ENCODE measurements at places on chromosomes 2 and 18. TPM values are rescaled to one million over a fixed set of nuclear protein-coding genes. Genes with fewer than 3 reads are reported as not detected.

NTSR2 gene
- not detected for total RNA-seq

LINC00305 gene
- not detected for total RNA-seq

CYP27C1 gene
- total RNA-seq = not detected

CD8A gene
- not detected for total RNA-seq

SPTBN1 gene
- 187 TPM for total RNA-seq

PLB1 gene
- 2.2 TPM for total RNA-seq

RALBP1 gene
- total RNA-seq = 24.1 TPM

MRO gene
- total RNA-seq = not detected

TMEM200C gene
- not detected for total RNA-seq

SH3RF3 gene
- total RNA-seq = 0.27 TPM

IL36A gene
- total RNA-seq = not detected

ABCA12 gene
- total RNA-seq = not detected

AGXT gene
- total RNA-seq = not detected

CTNNA2 gene
- total RNA-seq = not detected

DNA sequence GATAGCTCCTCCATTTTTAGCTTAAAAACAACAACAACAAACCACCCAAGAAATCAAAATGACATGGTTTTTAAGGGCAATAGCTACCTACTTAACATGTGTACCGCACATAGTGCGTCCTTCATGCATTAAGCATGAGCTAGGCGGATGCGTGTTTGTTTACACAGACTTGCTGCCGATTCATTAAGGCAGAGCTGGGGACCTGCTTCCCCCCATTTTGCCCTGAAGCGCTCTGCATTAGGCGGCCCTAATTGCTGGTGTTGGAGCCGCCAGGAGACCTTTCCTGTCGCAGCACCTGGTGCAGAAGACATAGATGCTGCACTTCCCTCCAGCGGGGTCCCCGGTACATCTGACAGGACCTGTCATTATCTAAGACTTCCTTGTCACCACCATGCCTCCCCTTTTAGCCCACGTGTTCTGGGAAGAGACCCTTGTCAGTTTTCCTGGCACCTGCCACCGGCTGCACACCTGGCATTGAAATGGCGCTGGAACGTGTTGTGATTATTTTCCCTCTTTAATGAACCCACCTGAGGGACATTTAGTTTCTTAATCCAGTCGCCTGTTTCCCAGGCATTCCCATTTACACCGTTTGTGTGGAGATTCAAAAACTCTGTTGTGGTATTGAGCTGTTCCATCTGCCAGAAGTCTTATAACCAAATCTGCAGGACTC, 261.1 kb upstream of the RAB12 start:
- H3K4me1 ChIP-seq = no peaks in the 10 kb centered on the region
- DNase-seq = no peak
- H3K27ac ChIP-seq = no peak overlapping the region

GRCh38 chr18:62781893-62782292, 66.6 kb downstream of the PHLPP1 start:
- H3K4me1 ChIP-seq = peaks cover 31% of the 10 kb centered on the region
- no peak for DNase-seq
- H3K27ac ChIP-seq = no peak overlapping the region
- H3K4me3 ChIP-seq = no peak overlapping the region
- H3K27me3 ChIP-seq = peaks cover 12% of the 10 kb centered on the region
- H3K36me3 ChIP-seq = no peaks in the 10 kb centered on the region

- DNase-seq = no peak
- H3K27ac ChIP-seq = no peak overlapping the region
- H3K4me1 ChIP-seq = peaks cover 5% of the 10 kb centered on the region
- peaks cover 41% of the 10 kb centered on the region for H3K27me3 ChIP-seq
- H3K36me3 ChIP-seq = peaks cover 7% of the 10 kb centered on the region
- no peak overlapping the region for H3K4me3 ChIP-seq
Measured at GRCh38 chr2:100733391-100734187, 86.3 kb upstream of the NPAS2 start.

DNA sequence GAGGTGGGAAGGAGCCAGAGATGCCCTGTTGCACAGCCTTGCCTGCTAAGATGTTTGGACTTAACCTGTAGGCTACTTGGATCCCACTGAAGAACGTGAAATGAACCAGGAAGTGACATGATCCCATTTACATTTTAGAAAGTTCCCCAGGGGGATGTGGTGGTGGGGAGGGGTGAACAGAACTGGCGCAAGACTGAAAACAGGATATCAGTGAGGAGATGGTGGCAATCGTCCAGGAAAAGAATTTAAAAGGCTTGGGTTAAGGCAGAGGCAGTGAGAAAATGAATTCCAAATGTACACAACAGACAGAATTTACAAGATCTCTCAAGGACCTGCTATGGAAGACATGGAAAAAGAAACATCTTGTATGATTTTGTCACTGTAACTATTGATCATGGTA, 42.3 kb downstream of the SULT1C2 start:
- H3K4me1 ChIP-seq = no peaks in the 10 kb centered on the region
- no peak overlapping the region for H3K4me3 ChIP-seq
- no peaks in the 10 kb centered on the region for H3K36me3 ChIP-seq
- H3K27me3 ChIP-seq = peaks cover 23% of the 10 kb centered on the region
- no peak for DNase-seq
- H3K27ac ChIP-seq = no peak overlapping the region

DNA sequence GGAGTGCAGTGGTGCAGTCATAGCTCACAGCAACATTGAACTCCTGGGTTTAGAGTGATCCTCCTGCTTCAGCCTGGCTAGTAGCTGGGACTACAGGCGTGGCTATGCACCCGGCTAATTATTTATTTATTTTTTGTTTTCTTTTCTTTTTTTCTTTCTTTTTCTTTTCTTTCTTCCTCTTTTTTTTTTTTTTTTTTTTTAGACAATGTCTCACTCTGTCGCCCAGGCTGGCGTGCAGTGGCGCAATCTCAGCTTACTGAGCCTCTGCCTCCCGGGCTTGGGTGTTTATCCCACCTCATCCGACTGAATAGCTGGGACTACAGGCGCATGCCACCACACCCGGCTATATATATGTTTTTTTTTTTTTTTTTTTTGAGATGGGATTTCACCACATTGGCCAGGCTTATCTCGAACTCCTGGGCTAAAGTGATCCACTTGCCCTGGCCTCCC, 1.4 kb upstream of the ANXA4 start:
- DNase-seq = no peak
- H3K36me3 ChIP-seq = peaks cover 3% of the 10 kb centered on the region
- H3K27ac ChIP-seq = no peak overlapping the region
- no peaks in the 10 kb centered on the region for H3K27me3 ChIP-seq
- peaks cover 18% of the 10 kb centered on the region for H3K4me1 ChIP-seq

DNA sequence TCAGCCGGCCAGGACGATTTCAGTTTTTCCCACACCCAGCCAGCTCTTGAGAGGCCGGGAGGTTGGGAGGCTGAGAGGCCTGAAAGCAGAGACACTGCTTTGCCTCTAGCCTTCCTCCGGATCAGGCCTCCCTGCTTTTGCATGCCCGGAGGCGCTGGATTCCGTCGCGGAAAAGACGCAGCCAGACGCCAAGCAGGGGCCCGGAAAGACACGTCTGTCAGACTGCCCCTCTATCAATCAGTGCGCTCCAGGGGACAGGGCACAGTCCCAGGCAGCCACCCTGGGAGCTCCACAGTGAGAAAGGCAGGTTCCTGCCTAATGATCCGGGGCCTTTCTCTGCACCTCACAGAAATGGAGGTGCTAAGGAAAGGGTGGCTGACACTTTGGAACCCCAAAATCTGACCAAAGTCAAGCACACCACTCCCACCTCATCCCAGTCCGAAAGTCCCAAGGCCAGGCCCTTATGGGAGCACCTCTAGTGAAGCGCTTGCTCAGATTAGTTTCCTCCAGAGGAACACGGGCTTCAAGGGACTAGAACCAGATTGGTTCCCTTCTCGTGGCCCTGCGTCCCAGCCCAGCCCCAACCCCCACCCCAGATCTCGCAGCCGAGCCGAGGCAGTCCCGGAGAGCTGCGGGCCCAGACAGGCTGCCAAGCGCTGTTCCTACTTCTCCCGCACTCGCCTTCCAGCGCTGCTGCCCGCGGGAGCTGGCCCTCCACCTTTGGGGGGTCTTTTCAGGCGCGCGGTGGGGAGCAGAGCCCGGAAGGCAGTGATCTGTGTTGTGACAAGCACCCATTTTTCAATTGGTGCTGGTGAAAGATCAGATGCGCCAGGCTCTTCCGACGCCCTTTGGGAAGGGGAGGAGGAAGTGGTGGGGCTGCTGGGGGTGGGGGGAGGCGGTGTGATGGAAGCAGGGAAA, 5.0 kb downstream of the DLX1 start:
- H3K4me1 ChIP-seq = peaks cover 29% of the 10 kb centered on the region

- no peak overlapping the region for H3K4me3 ChIP-seq
- H3K36me3 ChIP-seq = peaks cover 4% of the 10 kb centered on the region
- peak overlapping the region; percentile 56 for H3K27ac ChIP-seq
- peaks cover 26% of the 10 kb centered on the region for H3K4me1 ChIP-seq
Measured at GRCh38 chr2:70988151-70988550, 6.5 kb downstream of the TEX261 start.

DNA sequence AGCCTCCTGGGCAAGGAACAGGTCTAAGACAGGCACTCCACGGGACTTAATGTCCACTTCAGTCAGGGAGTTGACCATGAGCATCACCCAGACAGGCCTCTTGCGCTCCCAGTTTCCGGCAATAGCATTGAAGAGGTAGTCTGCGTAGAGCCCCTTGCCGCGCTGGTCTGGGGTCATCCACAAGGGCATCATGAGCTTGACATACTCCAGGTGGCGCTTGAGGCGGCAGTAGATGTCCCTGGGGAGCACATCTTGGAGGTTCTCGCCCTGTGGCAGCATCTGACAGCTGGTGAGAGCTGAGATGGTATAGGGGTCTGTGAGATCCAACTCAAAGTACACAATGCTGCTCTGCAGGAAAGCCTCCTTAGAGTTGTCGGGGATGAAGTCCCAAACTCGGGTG, 10.6 kb downstream of the TRABD2A start:
- peak overlapping the region; percentile 87 for H3K27ac ChIP-seq
- no peak for DNase-seq
- H3K27me3 ChIP-seq = no peaks in the 10 kb centered on the region
- peak overlapping the region; percentile 31 for H3K4me3 ChIP-seq
- peaks cover 19% of the 10 kb centered on the region for H3K36me3 ChIP-seq

DNA sequence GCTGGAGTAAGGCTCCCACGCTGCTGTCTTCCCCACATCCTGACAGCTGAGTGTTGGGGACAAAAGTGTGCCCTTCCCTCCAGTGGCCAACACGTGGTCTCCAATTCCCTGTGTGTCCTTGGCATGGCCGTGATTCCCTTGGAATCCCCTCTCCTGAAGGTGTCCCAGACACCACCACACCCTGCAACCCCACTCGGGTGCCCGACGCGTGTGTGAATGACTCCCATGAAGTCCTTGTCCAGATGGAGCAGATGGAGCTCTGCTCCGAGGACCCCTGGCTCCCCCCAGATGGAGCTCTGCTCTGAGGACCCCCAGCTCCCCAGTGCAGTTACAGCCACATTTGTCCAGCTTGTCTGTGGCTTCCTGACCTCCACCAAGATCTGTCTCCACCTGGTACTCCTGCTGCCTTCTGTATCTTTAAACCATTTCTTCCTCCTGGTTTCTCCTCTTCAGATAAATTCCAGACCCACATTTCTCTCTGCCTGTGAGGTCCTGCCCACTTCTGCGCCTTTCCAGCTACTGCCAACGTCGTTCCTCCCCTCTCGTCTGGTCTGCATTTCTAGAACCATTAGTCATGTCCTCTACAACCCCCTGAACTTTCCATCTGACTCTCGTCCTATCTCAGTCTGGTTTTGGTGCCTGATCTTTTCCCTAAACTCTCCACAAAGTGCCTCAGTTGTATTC, 86.8 kb upstream of the PXDN start:
- H3K27me3 ChIP-seq = peaks cover 58% of the 10 kb centered on the region
- no peak overlapping the region for H3K4me3 ChIP-seq
- H3K4me1 ChIP-seq = peaks cover 2% of the 10 kb centered on the region

DNA sequence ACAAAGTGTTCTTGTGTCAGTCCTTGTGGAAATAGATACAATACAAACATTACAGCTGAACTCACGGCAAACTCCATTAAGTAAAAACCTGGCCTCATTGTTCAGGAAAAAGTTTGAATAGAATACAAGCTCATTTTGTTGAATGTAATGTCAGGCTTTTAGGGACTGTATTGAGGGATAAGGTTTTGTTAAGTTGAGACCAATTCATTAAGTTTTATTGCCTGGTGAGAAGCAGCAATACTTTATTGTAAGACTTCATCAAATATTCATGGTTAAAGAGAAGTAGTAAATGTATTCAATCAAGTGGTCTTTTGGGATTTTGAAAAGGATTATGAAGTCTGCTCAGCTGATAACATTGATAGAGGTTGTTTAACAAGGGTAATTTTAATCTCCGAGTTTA, 35.4 kb upstream of the METAP1D start:
- no peak overlapping the region for H3K4me3 ChIP-seq
- H3K4me1 ChIP-seq = peaks cover 10% of the 10 kb centered on the region
- DNase-seq = no peak

DNA sequence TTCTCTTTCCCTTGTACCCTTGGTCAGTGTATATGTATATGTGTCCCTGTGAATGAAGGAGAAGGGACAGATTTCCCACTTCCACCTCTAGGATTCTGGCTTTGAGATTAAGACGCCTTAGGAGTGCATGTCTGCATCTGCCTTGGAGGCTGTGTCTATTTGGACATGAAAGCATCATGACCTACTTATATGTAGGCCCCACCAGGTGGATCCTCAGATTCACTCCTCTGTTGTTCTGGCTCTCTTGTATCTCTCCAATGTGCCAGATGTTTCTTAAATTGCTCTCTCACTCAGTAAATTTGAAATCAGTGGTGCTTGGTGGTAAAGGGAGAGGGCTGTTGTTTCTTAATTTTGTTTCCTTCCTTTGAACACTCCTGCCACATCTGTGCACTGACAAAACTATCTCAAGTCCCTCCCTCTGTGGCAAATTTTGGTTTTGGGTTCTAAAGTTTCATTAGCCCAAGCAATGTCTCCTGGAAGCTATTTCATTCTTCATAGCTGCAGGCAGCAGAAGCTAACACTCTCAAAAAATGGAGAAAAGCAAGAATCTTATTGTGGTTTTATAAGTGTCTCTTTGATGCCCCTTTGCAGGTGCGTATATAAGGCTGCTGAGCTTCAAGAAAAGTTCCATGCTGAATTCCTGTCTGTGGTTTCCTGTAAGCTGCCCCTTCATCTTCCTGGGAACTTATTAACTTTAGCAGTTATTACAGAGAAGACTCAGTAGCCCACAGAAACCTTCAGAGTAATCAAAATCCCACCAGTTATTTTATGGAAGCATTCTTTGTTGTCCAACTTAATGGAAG, 179.7 kb upstream of the SETBP1 start:
- H3K36me3 ChIP-seq = no peaks in the 10 kb centered on the region
- H3K4me3 ChIP-seq = no peak overlapping the region

- no peak for DNase-seq
- peaks cover 2% of the 10 kb centered on the region for H3K36me3 ChIP-seq
- no peak overlapping the region for H3K4me3 ChIP-seq
- no peak overlapping the region for H3K27ac ChIP-seq
Measured at GRCh38 chr2:178225006-178225805, 30.9 kb downstream of the OSBPL6 start.

- H3K36me3 ChIP-seq = no peaks in the 10 kb centered on the region
- no peak for DNase-seq
Measured at GRCh38 chr2:109675666-109676345, 61.6 kb downstream of the SOWAHC start.

Data from T-helper 17 cell (primary cell).